GM23248 (cell line): ENCODE measurements at places on chromosomes 11 and 22. TPM values are rescaled to one million over a fixed set of nuclear protein-coding genes. Genes with fewer than 3 reads are reported as not detected.
A peak's percentile ranks its signal among the peaks of the same experiment; 100 is the strongest.

- no peaks in the 10 kb centered on the region for H3K27me3 ChIP-seq
- H3K4me1 ChIP-seq = no peaks in the 10 kb centered on the region
- no peak overlapping the region for H3K27ac ChIP-seq
- H3K4me3 ChIP-seq = no peak overlapping the region
These were observed 11.3 kb upstream of the MOGAT2 start for GRCh38 chr11:75706260-75706729.

- no peaks in the 10 kb centered on the region for H3K4me1 ChIP-seq
- H3K4me3 ChIP-seq = no peak overlapping the region
- DNase-seq = no peak
- no peak overlapping the region for H3K27ac ChIP-seq
- H3K36me3 ChIP-seq = no peaks in the 10 kb centered on the region
- no peaks in the 10 kb centered on the region for H3K27me3 ChIP-seq
These were observed 27.0 kb downstream of the SPATA19 start for GRCh38 chr11:133818302-133818701.

- no peak overlapping the region for H3K4me3 ChIP-seq
- H3K4me1 ChIP-seq = no peaks in the 10 kb centered on the region
- no peaks in the 10 kb centered on the region for H3K27me3 ChIP-seq
- H3K36me3 ChIP-seq = no peaks in the 10 kb centered on the region
- DNase-seq = no peak
These were observed 18.7 kb downstream of the SCUBE2 start for GRCh38 chr11:9072626-9073176.

DNA sequence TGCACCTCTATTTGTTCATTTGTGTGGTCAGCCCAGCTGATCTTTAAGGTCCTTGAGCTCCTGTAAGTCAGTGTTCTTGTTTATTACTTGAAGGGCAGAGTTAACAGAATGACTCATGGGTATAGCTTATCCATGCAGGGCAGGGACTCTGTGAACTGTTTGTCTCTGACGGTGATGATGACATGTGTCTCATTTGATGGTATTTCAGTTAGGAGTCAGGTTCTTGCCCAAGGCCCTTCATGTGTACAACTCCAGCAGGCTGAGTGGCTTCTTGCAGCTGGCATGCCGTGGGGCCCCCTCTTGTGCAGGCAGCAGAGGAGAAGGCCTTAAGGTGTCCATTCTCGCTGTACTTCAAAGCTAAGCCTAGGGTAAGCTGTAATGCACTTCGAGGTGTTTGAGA, 165.1 kb downstream of the DBX1 start:
- H3K27ac ChIP-seq = peak overlapping the region; percentile 54
- H3K27me3 ChIP-seq = no peaks in the 10 kb centered on the region
- peaks cover 14% of the 10 kb centered on the region for H3K4me1 ChIP-seq
- no peak overlapping the region for H3K4me3 ChIP-seq

GRCh38 chr11:1837171-1838076, 1.4 kb upstream of the TNNI2 start:
- no peaks in the 10 kb centered on the region for H3K4me1 ChIP-seq
- H3K4me3 ChIP-seq = no peak overlapping the region
- no peak overlapping the region for H3K27ac ChIP-seq

KCNE3 gene
- 0.24 and 0.38 TPM in 2 replicates for polyA plus RNA-seq

- H3K4me3 ChIP-seq = no peak overlapping the region
- H3K27ac ChIP-seq = no peak overlapping the region
- peak; percentile 69 for DNase-seq
- H3K4me1 ChIP-seq = no peaks in the 10 kb centered on the region
- H3K36me3 ChIP-seq = no peaks in the 10 kb centered on the region
These were observed 6.3 kb upstream of the KCNJ5 start for GRCh38 chr11:128884703-128885338.

- no peaks in the 10 kb centered on the region for H3K4me1 ChIP-seq
- no peak overlapping the region for H3K27ac ChIP-seq
- DNase-seq = peak; percentile 34
- peaks cover 15% of the 10 kb centered on the region; the same call in 1 of the 2 replicates for H3K36me3 ChIP-seq
- no peaks in the 10 kb centered on the region for H3K27me3 ChIP-seq
These were observed 21.9 kb upstream of the NFRKB start for GRCh38 chr11:129917231-129917630.

GRCh38 chr11:102914238-102915043, 39.7 kb upstream of the MMP12 start:
- DNase-seq = peak; percentile 71
- no peaks in the 10 kb centered on the region for H3K36me3 ChIP-seq
- H3K4me3 ChIP-seq = no peak overlapping the region
- no peaks in the 10 kb centered on the region for H3K4me1 ChIP-seq

DNA sequence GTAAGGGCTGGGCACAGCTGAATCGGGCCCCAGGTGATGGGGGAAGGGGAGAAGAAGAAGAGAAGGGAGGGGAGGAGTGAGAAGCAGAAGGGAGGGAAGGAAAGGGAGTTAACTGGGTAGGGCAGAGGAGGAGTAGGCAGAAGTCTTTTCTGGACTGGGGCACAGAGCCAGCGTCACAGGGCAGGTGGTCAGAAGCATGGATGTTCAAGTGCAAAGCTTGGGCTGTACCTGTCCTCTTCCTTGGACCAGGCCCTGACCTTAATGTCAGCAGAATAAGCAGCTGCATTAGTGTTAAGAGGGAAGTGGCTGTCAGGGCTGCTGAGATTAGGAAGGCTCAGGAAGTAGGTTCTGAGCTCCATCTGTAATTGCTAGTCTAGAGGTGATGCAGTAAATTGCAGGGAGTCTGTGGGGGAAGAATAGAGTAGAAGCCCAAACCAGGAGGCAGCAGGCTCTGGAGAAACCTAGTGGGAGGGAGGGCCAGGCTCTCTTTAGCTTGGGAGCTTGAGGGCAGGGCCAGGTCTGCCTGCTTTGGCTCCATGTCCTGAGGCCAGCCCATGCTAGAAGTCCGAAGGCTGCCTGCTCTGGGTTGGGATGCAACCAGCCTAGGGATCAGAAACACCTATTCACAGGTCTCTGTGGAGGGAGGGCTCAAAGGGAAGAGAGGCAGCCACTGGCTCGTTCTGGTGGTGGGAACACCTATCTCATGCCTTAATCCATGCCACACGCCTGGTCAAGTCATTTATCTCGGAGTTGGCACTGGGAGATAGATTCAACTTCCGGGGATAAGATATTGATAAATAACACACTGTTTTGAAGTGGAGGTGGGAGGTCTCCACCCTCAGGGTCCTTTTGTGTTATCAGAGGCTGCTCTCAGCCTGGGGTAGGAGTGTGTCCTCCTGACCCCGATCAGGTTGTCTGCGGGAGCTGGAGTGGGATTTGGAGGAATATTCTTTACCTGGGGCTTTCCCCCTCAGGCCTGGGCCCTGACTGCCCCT, 1.7 kb upstream of the UCP3 start:
- no peaks in the 10 kb centered on the region for H3K27me3 ChIP-seq
- H3K4me3 ChIP-seq = no peak overlapping the region
- DNase-seq = no peak
- no peaks in the 10 kb centered on the region for H3K4me1 ChIP-seq
- no peaks in the 10 kb centered on the region for H3K36me3 ChIP-seq

LSP1 gene
- polyA plus RNA-seq = 0.36 and 1.3 TPM in 2 replicates

- H3K27me3 ChIP-seq = peaks cover 8% of the 10 kb centered on the region
- peak; percentile 13 for DNase-seq
- H3K4me1 ChIP-seq = no peaks in the 10 kb centered on the region
These were observed 150.7 kb downstream of the PKNOX2 start for GRCh38 chr11:125315079-125315740.

MCHR1 gene
- 0.11 and 0.32 TPM in 2 replicates for polyA plus RNA-seq

GRCh38 chr22:44120314-44120704, 60.4 kb upstream of the PARVG start:
- no peaks in the 10 kb centered on the region for H3K27me3 ChIP-seq
- DNase-seq = no peak
- no peak overlapping the region for H3K4me3 ChIP-seq

DNA sequence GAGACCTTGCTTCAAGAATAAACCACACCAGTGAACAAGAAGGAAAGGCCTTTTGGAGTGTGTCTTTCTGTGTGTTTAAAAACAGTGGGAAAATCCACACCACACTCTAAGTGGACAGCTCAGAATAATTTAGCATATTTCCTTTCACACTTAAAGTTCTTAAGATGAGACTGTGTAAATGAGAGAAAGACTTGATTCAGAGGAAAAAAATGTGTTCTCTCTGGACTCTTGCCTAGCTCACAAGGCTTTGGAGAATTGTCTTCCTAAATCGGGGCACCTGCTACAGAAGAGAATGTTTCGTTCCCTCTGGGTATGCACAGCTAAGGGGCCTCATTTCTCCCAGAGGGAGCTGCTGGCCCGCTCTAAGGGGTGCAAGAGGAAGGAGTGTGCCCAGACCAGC, 28.4 kb upstream of the CRTAM start:
- H3K4me3 ChIP-seq = no peak overlapping the region
- no peak overlapping the region for H3K27ac ChIP-seq
- peaks cover 27% of the 10 kb centered on the region for H3K4me1 ChIP-seq
- H3K27me3 ChIP-seq = no peaks in the 10 kb centered on the region

GRCh38 chr11:77497368-77497767, 23.5 kb upstream of the PAK1 start:
- H3K27ac ChIP-seq = no peak overlapping the region
- peak; percentile 30 for DNase-seq
- H3K4me1 ChIP-seq = peaks cover 5% of the 10 kb centered on the region
- H3K4me3 ChIP-seq = no peak overlapping the region
- peaks cover 4% of the 10 kb centered on the region; the same call in 1 of the 2 replicates for H3K27me3 ChIP-seq
- no peaks in the 10 kb centered on the region for H3K36me3 ChIP-seq

SELENOM gene
- 522 and 537 TPM in 2 replicates for polyA plus RNA-seq

KBTBD3 gene
- polyA plus RNA-seq = 6.6 and 7.7 TPM in 2 replicates

- no peak for DNase-seq
- H3K4me1 ChIP-seq = peaks cover 23% of the 10 kb centered on the region
These were observed 113.3 kb downstream of the FAM76B start for GRCh38 chr11:95676308-95676707.

DNA sequence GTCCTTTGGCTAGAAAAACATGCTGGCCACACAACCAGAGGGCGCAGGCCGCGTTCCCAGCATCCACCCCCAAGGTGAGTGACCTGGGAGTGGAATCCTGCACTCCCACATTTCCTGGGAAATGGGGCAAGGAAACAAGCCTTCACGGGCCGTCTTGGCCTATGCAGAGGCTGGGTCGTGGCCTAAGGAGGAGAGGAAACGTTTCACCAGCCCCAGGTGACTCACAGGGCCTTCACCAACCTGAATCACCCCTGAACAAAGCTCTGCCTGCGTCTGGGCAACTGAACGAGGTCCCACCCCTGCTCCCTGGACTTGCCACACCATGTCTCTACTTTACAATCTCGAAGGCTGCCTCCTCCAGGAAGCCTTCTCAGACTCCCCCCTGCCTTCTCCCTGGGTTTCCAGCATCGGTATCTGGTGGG, 13.2 kb downstream of the MYH9 start:
- H3K27me3 ChIP-seq = no peaks in the 10 kb centered on the region
- no peak overlapping the region for H3K4me3 ChIP-seq
- peak; percentile 92 for DNase-seq
- H3K4me1 ChIP-seq = peaks cover 59% of the 10 kb centered on the region
- H3K36me3 ChIP-seq = peaks cover 9% of the 10 kb centered on the region; the same call in 1 of the 2 replicates

- DNase-seq = no peak
- peak overlapping the region; percentile 77 for H3K27ac ChIP-seq
- no peaks in the 10 kb centered on the region for H3K27me3 ChIP-seq
- peaks cover 46% of the 10 kb centered on the region for H3K4me1 ChIP-seq
These were observed 8.7 kb upstream of the PIWIL4 start for GRCh38 chr11:94558468-94558867.

SERHL2 gene
- polyA plus RNA-seq = 5.0 and 5.1 TPM in 2 replicates

DNA sequence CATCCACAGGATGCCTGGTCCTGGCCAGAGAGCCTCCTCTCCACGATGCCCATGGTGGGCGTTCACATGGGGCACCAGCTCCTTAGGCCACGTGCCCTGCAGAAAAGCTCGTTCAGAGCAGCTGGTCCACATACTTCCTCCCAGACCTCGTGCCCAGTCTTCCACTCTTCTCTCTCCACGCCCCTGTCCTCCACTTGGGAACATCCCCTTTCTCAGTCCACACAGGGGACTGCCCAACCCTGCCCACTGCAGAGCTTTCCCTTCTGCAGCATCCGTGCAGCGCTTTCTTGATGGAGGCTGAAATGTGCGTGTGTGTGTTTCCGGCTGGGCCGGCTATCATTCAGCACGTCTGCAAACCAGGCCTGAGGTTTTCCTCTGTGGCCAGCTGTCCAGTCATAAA, 11.3 kb downstream of the TPCN2 start:
- no peaks in the 10 kb centered on the region for H3K36me3 ChIP-seq
- H3K4me3 ChIP-seq = no peak overlapping the region
- H3K27ac ChIP-seq = no peak overlapping the region
- no peaks in the 10 kb centered on the region for H3K27me3 ChIP-seq

SMTN gene
- 96.7 and 98.1 TPM in 2 replicates for polyA plus RNA-seq

- no peaks in the 10 kb centered on the region for H3K4me1 ChIP-seq
- no peak for DNase-seq
- H3K27ac ChIP-seq = no peak overlapping the region
- H3K27me3 ChIP-seq = no peaks in the 10 kb centered on the region
- no peaks in the 10 kb centered on the region for H3K36me3 ChIP-seq
- no peak overlapping the region for H3K4me3 ChIP-seq
These were observed 689.4 kb downstream of the BRD1 start for GRCh38 chr22:49138250-49138790.

DNA sequence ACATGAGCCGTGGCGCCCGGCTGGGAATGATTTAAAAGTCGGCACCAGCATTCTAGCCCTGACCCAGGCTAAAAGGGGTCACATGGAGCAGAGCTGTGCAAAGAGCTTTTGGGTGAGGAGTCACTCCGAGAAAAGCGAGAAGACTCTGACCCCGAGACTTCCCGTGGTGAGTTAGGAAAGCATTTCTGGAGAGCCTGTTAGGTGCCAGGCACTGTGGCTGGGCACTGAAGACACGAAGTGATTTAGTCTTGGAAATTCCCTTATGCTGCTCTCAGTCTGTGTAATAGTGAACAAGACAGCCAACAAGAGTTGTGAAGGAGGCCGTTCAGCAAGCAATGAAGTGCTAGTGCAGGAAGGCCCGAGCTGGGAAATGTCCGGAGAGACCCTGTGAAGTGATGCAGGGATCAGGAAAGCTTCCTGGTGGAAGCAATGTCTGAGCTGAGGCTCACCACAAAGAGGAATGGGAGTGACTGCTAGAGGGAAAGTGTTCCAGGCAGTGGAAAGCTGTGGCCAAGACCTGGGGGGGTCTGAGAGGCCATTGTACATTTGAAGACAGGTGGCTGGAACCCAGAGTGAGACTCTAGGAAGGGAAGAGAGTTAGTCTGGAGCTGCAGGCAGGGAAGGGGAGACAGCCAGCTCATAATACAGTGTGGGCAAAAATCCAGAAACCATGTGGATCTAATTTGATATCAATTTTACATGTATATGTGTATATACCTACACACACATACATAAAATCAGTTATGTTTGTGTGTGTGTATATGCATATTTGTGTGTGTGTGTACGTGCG, 31.6 kb downstream of the MARK2 start:
- H3K27ac ChIP-seq = peak overlapping the region; percentile 17; the same call in 1 of the 2 replicates
- peak; percentile 36 for DNase-seq
- no peak overlapping the region for H3K4me3 ChIP-seq
- H3K4me1 ChIP-seq = peaks cover 34% of the 10 kb centered on the region

- H3K27me3 ChIP-seq = peaks cover 48% of the 10 kb centered on the region
- no peak overlapping the region for H3K27ac ChIP-seq
- DNase-seq = no peak
- no peaks in the 10 kb centered on the region for H3K4me1 ChIP-seq
- H3K4me3 ChIP-seq = no peak overlapping the region
These were observed 16.7 kb downstream of the SLCO2B1 start for GRCh38 chr11:75167617-75168016.

GRCh38 chr11:108854346-108854745, 189.5 kb downstream of the DDX10 start:
- 0 out of 2 replicates have a peak, but pooled peaks cover 6% of the 10 kb centered on the region for H3K36me3 ChIP-seq
- peaks cover 20% of the 10 kb centered on the region for H3K4me1 ChIP-seq

TMA7B gene
- polyA plus RNA-seq = not detected in 2 replicates

- H3K36me3 ChIP-seq = no peaks in the 10 kb centered on the region
- peak overlapping the region; percentile 71 for H3K4me3 ChIP-seq
- peaks cover 9% of the 10 kb centered on the region for H3K4me1 ChIP-seq
- H3K27me3 ChIP-seq = no peaks in the 10 kb centered on the region
- DNase-seq = no peak
These were observed 1.1 kb upstream of the FADS2 start for GRCh38 chr11:61826930-61827570.

DEPDC5 gene
- 5.7 and 7.6 TPM in 2 replicates for polyA plus RNA-seq
